ENCODE measurements at places on chromosomes 5 and 9.

DNA sequence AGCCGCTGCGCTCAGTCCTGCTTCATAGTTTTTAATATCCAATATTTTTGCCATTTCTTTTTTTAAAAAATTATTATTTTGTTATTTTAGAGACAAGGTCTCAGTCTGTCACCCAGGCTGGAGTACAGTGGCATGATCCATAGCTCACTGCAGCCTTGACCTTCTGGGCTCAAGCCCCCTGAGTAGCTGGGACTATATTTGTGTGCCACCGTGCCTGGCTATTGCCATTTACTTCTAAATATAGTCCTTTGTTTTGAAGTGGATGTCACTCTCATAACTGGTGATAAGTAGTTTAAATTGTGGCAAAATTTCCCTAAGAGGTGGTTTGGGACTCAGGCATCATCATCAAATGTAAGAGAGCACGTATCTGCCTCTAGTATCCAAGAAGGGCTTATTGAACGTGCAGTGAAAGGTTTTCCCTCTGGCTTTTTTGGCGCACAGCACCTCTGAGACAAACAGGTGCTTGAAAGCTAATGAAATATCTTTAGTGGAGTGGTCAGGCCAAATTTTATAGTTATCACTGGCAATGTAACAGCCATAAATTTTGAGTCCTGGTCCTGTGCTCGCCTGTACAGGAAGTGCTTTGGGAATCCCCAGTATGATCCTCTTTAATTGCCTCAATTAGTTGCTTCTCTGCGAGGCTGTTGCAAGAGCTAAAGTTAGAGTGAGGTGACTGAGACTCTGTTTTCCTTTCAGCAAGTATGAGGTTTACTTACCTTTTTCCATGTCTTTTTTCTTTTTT lies 14.8 kb downstream of the STXBP1 start:
- DNase-seq, result peak; percentile 76

DNA sequence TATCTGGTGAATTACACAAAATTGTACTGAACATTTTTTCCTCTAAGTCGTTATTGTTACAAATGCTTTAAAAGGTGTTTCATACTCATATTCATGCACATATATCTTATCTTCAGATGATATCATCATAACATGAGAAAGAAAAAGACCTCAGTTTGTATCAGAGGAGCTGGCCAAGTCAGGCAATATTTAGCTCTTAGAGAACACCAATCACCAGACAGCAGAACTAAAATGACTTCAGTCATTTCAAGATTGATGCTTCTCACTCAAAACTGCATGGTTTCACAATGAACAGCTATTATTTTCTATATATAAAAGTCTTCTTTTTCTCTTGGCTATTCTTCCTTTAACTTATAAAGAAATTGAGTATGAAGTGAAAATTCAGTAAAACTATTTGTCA lies 44.6 kb downstream of the TSSK1B start:
- DNase-seq, result no peak

DNA sequence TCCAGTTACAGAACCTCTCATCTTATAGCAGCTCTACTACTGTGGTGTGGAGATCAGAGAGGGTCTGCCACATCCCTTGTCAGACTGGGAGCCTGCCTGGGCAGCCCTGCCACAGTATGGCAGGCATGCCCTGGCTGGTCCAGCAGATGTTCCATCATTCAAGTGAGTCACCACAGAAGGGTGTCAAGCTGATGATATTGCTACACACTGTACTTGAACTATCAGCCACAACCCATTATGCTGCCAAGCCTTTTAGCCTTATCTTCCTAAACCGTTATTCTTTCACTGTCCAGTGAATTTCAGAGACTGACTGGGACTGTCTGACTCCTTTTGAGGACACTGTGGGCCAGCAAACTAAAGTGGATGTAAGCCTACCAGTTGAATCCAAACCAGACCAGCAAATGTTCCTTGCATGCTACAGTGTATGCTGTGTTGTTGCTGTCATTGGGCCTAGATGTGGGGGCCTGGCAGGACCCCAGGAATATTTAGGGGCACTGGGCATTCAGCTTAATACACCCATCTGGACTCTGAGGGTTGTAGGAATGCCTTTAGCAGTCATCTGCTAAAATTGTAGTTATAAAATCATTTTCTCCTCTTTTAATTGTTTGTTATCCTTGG lies 202.6 kb downstream of the NR3C1 start:
- peak; percentile 66 for DNase-seq

DNA sequence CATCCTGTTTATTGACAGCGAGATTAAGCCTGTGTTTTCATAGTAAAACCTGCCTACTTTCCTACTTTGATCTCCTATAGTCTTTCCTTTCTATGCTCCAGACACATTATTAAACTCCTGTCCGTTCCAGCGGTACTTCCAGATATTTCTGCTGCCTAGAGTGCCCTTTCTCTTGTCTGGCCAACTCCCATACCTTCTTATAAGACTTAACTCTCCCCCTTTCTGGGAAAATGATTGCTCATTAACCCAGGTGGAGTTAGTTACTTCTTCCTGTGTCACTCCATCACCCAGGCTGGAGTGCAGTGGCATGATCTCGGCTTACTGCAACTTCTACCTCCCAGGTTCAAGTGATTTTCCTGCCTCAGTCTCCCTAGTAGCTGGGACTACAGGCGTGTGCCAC lies 33.1 kb downstream of the KDM4C start:
- DNase-seq, result no peak

GRCh38 chr9:87069690-87070089 lies 122.4 kb upstream of the GAS1 start:
- no peak for DNase-seq

DNA sequence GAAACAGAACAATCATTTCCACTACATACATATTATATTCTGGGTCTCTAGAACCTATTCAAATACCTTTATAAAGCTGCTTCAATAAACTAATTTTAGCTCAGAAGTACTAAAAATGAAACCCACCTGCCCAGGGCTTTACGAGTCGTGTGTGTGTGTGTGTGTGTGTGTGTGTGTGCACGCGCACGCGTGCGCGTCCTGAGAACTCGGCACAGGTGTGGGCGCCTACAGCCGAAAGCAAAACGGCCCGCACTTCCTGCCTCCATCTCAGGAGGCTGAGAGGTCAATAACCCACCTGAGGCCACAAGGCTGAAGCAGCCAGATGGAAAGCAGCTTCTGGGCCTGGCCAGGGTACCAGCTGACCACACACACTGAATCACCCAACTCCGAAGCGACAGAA lies 3.0 kb downstream of the CLPTM1L start:
- no peak for DNase-seq

- DNase-seq, result peak; percentile 84
Measured at GRCh38 chr5:175842951-175843793, 28.2 kb upstream of the CPLX2 start.

- DNase-seq, result no peak
Measured at GRCh38 chr5:102453716-102454115, 45.1 kb downstream of the SLCO6A1 start.

DNA sequence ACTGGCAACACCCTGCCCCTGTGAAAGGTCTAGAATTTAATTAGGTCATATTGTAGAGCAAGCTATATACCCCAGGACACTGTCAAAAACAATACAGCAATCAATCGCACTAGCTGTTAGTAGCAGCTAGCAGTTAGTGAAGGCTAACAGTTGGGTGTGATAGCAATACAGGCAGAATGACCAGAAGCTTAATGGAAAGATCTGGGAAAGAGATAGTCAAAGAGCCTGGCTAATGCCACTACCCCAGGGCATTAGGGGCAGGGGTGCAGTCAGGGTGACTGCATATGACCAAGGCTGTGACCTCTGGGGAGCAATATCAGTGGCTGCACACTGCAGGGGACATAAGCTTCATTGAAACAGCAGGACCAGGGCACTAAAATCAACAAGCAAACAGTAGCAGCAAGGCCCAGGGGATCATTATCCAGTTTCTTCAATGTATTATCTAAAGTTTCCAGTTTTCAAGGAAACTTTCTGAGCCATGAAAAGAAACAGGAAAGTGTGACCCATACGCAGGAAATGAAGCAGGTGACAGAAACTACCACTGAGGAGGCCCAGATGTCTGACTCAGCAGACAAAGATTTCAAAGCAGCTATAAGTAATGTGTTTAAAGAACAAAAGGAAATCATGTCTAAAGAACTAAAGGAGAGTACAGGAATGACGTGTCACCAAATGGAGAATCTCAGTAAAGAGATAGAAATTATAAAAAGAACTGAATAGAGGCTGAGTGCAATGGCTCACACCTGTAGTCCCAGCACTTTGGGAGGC lies 82.4 kb downstream of the ZNF354C start:
- DNase-seq, result no peak

Measured in NCI-H69 (cell line).